ENCODE measurements at places on chromosomes 5 and 9.
A peak's percentile ranks its signal among the peaks of the same experiment; 100 is the strongest.

DNA sequence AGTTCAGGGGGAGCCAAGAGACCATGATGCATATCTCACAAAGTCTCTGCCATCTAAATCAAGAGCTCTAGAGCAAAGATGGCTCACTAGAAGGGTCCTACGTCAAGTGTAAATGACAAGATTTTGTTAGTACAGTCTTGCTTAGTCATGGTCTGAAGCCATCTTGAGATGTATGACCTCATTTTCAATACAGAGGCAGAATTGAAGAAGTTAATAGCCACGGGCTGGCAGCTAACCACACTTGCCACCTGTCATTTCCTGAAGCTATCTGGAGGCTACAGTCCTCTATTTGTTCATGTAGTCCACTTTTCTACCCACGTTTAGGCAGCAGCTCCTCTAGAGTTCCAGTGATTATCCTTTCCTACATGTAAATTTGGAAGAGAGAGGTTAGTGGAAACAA is 231.7 kb upstream of the CDH12 start:
- no peak for DNase-seq

DNA sequence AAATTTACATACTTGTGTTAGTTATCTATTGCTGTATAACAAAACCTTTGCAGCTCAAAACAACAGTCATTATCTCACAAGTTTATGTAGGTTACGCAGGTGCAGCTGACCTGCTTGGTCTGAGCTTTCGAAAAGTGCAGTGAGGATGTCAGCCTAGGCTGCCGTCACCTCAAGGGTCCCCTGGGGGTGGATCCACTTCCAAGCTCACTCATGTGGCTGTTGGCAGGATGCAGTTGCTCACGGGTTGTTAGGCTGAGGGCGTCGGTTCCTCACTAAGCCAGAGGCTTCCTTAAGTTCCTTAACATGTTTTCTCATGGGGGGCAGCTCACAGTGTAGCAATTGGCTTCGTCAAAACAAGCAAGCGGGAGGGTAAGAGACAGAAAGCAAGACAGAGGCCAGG is 139.8 kb downstream of the DOCK8 start:
- no peak for DNase-seq

DNA sequence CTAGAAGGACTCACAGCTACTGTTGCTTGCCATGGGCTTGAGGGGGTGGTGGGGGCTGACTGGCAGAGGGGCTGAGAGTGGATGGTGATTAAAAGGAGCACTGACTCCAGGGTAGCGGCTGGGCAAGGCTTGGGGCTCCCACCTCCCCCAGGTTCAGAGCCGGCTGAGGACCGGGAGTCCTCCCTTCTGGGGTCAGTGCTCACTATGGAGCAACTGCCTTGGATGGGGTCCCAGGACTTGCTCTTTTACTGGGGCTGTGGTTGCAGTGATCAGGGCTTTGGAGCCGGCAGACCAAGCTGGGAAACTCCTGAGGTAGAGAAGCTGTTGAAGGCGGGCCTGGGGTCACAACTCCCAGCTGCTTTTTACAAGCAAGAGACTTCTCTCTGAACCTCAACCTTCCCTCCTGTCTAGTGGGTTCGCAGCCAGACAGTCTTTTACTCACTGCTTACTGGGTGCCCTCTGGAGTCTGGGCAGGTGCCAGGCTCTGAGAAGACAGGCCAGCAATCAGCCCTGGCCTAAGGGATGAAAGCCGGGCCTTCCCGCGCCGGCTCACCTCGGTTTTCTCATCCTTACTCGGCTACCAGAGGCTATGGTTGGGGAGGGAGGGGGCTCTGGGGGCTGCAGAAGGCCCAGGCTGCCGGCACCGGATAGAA is 795 bp upstream of the ASS1 start:
- no peak for DNase-seq

GRCh38 chr9:130703501-130703900 is 9.9 kb downstream of the EXOSC2 start:
- no peak for DNase-seq

DNA sequence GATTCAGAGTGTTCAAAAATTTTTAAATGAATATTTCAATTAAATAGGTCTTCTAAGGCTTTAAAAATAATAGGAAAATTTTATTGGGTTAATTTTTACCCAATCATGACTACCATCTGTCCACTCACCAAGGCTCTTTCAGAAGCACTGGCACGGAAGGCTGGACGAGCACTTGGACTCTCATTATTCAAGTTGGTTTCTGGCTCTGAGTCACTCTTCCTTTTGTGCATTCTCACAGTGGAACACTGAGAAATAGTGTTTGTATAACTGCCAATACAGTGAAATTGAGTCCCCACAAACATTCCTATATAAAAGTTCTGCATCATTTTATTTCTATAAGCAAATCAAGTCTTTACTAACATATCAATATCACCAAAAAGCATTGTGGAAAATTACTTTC is 1149.0 kb downstream of the EFNA5 start:
- DNase-seq = no peak

- DNase-seq = no peak
Observed at GRCh38 chr9:131391020-131391419, 2.9 kb upstream of the PRRC2B start.

GRCh38 chr9:120175031-120175430 is 404.9 kb downstream of the CDK5RAP2 start:
- no peak for DNase-seq

- DNase-seq = no peak
Observed at GRCh38 chr9:100428871-100429654, 2.1 kb downstream of the MSANTD3 start.

GRCh38 chr9:122468735-122469134 is 9.0 kb downstream of the OR1J1 start:
- no peak for DNase-seq

- DNase-seq = no peak
Observed at GRCh38 chr5:69498384-69498783, 5.8 kb downstream of the OCLN start.

- no peak for DNase-seq
Observed at GRCh38 chr5:67414712-67415111, 218.1 kb upstream of the CD180 start.

- DNase-seq = no peak
Observed at GRCh38 chr5:149323621-149324205, 21.6 kb upstream of the GRPEL2 start.

DNA sequence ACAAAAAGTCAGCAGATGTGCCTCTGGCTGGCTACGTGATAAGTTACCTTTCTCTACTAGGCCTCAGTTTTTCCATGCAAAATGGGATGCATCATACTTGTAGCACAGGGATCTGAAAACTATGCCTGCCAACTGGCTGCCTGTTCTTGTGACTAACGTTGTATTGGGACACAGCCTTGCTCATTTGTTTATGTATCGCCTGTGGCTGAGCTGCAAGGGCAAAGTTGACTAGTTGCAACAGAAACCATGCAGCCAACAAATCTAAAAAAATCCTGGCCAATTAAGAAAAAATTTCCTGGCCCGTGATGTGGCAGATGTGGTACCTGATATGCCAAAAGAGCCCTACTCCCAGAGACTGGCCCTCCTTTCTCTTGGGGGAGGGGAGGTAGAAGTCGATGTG is 131.3 kb downstream of the SEC61B start:
- no peak for DNase-seq

DNA sequence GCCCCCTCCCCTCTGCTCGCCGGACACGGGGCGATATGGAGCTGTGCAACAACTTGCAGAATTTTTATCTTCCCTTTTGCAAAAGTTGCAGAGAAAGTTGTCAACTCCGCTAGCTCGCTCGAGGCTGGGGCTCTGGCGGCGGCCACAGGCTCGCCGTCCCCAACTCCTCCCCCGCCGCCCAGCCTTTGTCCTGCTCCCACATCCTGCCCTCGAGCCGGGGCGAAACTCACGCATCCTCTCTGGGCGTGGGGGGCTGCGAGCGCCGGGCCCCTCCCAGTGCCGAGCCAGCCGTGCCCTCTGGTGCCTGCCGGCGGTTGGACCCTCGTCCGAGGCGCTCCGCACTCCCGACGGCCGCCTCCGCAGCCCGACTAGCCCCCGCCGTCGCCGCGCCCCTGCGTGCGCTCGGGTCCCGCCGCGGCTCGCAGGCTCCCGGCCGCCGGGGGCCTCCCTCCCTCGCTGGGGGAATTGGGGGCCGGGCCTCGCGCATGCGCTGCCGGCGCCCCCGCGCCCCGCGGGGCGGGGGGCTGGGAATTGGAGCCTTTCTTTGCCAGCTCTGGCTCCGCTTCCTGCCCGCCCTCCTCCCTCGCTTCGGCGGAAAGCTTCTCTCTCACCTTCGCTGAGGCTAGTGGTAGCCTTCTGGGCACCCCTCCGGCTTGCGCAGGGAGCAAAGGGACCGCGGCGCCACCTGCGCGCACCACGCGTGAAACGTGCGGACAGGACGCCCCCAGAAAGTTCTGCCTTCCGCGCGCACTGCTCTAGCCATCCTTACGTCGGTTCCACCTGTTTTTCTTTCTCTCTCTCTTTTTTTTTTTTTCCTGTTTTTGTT is at the start of gene CCNJL:
TSS of gene CCNJL (minus strand) at position 431 of the 826 bp plus-strand sequence. CDS start 641 bp downstream, outside the sequence.
- DNase-seq = peak; percentile 36

DNA sequence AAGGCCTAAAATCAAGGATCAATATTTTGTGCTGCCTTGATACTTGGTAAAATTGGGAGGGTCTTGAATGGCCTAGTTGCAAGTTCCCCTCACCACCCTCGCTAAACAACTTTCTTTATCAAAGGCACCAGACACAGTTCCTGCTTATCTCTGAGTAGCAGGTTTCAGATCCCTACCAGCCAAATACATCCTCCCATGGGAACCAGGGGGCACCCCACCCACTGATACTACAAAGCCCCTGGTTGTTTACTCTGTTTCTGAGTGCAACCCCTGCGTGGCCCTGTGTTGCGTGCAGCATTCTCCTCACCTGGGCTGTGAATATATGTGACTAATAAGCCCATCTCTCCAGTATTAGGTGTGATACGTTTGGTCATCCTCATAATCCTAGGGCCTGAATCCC is 314.9 kb downstream of the DRD1 start:
- no peak for DNase-seq

- DNase-seq = no peak
Observed at GRCh38 chr9:2919347-2919746, 75.5 kb upstream of the PUM3 start.

GRCh38 chr5:102778478-102778877 is 23.4 kb downstream of the PAM start:
- peak; percentile 19 for DNase-seq
